EH (cell line): ENCODE measurements at places on chromosomes 11 and 22.

DNA sequence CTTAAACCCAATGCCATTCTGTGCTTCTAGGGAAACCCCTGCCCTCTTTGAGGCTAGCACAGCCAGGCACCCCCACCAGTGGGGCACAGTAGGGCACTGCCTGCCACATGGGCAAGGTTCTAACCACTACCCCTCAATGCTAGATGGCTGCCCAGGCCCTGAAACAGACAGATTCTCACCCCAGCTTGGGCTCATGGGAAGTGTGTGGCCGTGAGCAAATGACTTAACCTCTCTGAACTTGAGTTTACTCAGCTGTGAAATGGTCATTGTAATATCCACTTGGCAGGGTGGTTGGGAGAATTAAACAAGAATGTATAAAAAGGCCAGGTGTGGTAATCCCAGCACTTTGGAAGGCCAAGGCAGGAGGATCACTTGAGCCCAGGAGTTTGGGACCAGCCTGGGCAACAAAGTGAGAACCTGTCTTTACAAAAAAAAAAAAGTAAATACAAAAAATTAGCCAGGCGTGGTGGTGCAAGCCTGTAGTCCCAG, 22.4 kb downstream of the C22orf23 start:
- DNase-seq, result no peak

GRCh38 chr11:11806074-11806473, 35.7 kb upstream of the USP47 start:
- no peak for DNase-seq

- peak; percentile 47 for DNase-seq
Observed at GRCh38 chr11:112564228-112564955, 303.7 kb upstream of the PLET1 start.

DNA sequence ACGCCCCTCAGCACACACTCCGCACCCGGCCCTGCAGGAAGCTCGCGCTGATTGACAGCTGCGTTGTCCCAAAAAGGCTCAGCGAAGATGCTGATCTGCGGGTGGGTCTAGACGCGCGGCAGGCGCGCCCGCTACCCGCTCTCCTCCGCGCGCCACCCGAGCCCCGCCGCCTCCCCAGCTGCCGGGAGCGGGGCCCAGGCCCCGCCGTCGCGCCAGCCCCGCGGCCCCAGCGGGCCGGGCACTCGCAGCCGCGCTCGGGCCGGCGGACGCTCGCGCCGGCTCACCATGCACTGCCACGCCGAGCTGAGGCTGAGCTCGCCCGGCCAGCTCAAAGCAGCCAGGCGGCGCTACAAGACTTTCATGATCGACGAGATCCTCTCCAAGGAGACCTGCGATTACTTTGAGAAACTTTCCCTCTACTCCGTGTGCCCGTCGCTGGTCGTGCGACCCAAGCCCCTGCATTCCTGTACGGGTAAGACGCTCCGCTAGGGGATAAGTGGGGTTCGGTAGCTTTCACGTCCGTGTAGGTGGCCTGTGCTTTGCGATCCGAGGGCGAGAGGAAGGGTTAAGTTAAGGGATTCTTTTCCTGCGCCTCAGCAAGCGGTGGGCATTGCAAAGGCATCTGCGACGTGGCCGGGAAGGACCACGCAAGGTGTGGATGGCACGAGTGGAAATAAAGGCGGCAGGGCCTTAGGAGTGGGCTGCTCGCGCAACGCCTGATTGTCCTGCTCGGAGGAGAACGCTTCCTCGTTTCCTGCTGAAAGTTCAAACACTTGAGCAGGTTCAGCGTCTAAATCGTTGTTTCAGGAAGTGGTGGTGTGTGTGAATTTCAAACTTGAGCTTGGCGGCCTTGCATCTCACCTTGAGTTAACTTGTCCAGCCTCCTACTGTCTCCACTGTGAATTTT, at the start of gene BARX2:
TSS of gene BARX2 (plus strand) at position 98 of the 907 bp plus-strand sequence. CDS start at position 286, 188 bp downstream.
- peak; percentile 60 for DNase-seq

DNA sequence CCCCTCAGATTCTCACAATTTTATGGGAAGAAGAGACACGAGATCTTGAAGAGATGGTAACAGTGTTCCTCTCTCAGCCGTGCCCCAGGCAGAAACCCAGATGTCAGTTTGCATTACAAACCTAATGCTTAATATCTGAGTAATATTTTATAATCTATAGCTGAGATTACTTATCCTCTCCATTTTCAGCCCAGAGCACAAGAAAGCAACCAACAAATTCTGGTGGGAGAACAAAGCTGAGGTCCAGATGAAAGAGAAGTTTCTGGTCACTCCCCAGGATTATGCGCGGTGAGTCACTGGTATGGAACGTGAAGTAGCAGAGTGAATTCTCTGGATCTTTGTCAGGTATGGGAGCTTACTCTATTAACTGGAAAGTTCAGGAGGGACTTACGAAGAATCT, 884 bp downstream of the CENATAC start:
- DNase-seq, result peak; percentile 83

DNA sequence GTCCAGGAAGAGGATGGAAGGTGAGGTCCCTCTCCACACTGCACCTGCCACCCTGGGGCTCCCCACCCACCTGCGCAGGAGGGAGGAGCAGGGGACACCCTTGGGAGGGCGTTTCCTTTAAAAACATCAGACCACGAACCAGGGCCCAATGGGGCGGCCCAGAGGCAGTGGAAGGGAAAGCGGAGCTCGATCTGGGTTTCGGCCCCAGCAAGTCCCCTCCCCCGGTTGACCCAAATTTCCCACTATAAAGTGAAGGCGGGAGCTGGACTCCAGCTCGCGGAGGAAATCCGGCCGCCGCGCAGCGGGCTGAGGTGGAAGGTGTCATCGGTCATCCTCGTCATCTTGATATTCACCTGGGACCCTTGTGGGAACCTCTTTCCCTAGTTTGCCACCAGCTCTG, 99.3 kb downstream of the WNT7B start:
- no peak for DNase-seq

DNA sequence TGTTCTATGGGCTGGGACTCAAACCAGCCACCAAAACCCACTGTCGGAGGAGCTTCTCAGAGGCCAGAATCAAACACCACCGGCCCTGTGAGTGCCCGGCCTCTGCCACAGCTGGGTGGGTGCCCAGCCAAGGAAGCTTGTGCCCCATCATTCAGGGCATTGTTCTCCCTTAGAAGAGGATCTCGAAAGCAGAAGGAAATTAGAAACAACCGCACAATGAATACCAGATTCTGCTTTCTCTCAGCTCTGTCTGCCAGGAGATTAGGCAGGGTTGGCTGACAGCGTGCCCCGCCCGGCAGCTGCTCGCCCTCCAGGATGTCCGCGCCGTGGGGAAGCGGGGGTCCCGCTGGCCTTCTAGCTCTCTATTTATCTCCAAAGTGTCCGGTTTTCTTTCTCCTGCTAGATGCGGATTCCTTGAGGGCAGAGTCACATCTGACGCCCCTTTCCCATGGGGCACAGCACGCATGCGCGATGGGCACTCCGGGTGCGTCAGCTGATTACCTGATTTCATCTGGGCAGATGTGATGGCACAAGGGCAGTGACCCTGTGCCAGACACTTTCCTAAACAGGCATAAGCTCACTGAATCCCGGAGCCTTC, 25.5 kb downstream of the SCGB1A1 start:
- DNase-seq, result peak; percentile 84

- no peak for DNase-seq
Observed at GRCh38 chr22:37943136-37943824, 10.1 kb downstream of the C22orf23 start.
